ENCODE measurements at places on chromosomes 2 and 18. TPM values are rescaled to one million over a fixed set of nuclear protein-coding genes. Genes with fewer than 3 reads are reported as not detected.

GRCh38 chr2:239587311-239587731, 186.5 kb upstream of the HDAC4 start:
- DNase-seq = no peak

Gene OXER1
- 0.15 TPM for total RNA-seq

- no peak for DNase-seq
These were observed 316.3 kb downstream of the METTL4 start for GRCh38 chr18:2254977-2255376.

- peak; percentile 62 for DNase-seq
These were observed 105.5 kb downstream of the ZEB2 start for GRCh38 chr2:144414324-144414845.

DNA sequence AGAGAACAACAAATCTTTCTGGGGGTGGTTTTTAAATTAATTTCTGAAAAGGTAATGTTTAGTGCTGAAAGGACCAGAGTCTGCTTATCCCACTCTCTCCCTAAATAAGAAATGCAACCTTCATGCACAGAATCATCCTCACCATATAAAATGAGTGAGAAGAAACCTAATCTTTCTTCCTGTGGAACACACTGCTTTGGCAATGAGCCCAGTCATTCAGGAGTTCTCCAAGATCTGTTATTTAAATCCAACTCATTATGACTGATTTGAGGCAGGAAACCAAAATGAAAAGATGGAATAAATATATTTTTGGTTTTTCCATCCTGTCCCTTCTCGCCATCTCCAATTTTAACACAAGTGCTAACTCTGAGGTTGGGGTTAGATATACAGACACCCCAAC, 228.3 kb downstream of the SRBD1 start:
- no peak for DNase-seq

GRCh38 chr2:8229546-8229986, 452.3 kb upstream of the ID2 start:
- peak; percentile 81 for DNase-seq

DNA sequence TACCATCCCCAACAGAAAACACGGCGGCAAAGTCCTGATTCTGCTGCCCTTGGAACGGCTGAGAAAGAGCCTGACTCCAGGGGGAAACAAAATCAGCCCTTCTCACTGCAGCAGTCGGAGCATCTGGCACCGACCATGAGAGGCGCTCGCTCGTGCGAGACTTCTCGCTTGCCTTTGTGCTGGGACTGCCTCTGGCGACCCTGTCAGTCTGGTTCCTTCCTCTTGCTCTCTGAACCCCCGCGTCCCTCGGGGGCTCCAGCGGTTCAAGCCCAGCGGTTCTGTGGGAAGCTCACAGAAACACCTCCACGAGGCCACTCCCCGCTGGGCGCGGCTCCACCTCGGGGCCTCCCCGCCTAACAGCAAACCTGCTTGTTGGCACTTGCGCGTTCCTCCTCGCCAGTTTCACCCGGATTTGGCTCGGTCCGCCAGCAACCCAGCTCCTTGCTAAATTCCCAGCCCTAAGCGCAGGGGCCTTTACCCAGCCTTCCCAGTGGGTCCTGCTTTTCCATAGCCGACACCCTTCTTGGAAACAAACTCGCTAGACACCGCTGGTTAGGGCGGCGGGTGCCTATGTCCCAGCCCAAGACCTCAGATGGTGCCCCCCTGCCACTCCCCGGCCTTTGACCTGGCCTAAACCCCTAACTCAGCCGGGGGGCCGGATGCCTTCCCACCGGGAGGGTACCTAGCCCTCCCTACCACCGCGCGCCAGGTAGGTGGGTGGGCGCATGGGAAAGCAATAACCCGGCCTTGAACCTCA, 2.2 kb downstream of the RND3 start:
- DNase-seq = peak; percentile 76

Gene EGR4
- total RNA-seq = not detected

- DNase-seq = no peak
These were observed 135.7 kb upstream of the EPC2 start for GRCh38 chr2:148508878-148509287.

GRCh38 chr18:23943104-23943503, 71.5 kb upstream of the TTC39C start:
- no peak for DNase-seq

DNA sequence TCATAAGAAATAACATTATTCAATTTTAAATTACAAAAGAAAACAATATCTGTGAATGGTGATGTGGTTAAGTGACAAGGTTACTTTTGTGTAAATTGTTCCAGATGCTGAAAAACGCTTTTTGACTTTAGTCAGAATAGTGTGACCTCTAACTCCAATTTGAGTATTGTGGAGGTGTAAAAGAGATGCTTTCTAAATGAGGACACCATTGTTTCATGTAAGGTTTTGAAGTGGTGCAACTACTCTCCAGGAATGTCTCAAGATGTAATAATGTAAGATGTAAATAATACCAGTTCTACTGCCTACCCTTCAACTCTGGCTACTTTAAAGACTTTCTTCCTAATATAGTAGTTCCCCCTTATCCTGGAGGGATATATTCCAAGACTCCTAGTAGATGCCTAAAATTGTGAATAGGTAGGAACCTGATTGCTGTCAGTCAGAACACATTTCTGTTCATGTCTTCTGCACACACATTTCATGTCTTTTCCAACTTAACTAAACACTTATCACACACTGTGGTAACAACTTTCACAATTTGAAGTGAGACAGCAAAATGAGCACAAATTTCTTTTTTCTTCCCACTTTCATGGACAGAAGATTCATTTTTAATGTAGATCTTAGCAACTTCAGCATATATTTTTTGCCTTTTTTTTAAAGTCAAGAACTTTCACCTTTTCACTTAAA, 39.1 kb upstream of the PPP1R1C start:
- DNase-seq = no peak

DNA sequence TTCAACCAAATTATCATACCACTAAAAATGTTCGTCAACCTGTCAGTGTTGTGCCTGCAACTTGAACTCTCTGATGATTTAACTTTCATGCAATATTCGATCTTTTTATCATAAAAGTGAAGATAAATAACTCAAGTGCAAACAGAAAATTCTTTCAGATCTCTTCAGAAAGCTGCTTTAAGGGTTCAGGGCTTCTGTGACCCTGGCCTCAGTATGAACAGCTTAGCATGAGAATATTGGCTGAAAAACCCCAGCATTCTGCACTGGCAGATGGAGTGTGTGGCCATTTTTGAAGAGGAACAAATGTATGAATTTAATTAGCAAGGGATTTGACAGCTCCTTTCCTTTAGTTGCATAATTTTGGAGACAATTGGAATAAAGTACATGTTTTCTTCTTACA, 851.4 kb upstream of the SOX11 start:
- no peak for DNase-seq

- peak; percentile 82 for DNase-seq
These were observed 43.2 kb upstream of the GLS start for GRCh38 chr2:190837420-190837819.

- DNase-seq = no peak
These were observed 572.3 kb downstream of the IRS1 start for GRCh38 chr2:226227341-226227740.

Measured in renal cortical epithelial cell (primary cell).